ENCODE measurements at places on chromosomes 4 and X.
A peak's percentile ranks its signal among the peaks of the same experiment; 100 is the strongest.

- DNase-seq: no peak
Observed at GRCh38 chr4:170243662-170244288, 154.0 kb upstream of the AADAT start.

- no peak for DNase-seq
Observed at GRCh38 chr4:7827566-7827965, 112.1 kb downstream of the AFAP1 start.

DNA sequence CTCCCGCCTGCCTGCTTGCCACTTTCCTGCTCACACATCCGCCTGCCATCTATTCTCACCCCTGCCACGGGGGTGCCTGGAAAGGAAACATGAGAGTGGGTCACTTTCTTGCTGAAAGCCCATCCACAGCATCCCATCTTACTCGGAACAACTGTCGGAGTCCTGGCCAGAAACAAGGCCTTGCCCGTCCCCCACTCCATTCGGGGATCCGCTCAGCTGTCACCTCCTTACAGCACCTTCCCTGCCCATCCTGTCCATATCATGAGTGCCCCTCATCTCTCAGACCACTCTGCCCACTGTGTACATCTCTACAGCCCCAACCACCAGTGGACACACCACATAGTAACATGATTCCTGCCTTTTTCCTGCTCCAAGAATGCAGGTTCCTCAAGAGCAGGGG lies 6.4 kb downstream of the EVC2 start:
- DNase-seq: no peak

DNA sequence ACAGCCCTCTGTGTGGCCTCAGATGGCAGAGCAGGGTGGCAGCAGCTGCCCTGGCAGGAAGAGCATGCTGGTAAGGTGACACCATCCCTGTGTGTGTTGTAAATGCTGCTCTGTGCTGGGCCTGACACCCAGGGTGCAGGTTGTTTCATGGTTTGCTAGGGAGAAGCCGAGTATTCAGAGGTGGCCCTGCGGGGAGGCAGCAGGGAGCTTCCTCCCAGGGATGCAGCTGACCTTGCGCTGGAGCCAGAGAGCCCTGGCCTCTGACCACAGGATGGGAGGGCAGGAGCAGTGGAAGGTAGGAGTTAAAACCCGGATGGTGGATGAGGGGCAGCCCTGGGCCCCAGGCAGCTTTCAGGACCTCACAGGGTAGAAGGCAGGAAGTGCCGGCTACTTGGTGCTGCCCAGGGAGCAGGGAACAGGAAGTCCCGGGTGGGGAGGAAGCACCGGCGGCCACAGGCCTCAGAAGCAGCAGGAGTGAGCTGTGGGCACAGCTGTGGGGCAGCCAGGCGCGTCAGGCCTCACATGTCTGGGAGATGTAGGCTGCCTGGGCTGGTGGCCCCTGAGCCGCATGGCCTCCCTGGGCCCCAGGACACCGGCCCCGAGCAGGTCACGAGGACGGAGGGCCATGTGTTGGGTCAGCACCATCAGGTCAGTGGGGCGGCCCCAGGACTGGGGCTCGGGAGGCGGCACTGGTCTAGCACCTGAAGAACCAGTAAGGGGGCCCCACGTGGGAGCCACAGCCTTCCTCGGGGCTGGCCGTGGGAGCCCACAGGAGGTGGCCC lies 19.1 kb downstream of the SH3BP2 start:
- peak; percentile 45 for DNase-seq

DNA sequence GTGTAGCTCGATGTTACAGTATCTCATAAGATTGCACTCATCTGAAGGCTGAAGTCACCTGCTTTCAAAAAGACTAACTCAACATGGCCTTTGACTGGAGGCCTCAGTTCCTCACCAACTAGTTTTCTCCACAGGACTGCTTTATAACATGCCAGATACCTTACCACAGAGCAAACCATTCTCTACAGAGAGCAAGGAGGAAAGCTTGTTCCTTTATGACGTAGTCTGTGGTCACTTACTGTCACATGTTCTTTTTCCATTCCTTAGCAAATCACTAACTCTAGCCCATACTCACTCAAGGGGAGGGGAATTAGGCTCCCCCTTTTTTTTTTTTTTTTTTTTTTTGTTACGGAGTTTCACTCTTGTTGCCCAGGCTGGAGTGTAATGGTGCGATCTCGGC lies 3.2 kb downstream of the THAP9 start:
- DNase-seq: no peak

GRCh38 chr4:7680731-7681130 lies 246.0 kb upstream of the PSAPL1 start:
- DNase-seq: no peak

GRCh38 chr4:112170451-112170993 lies 25.3 kb downstream of the FAM241A start:
- DNase-seq: no peak

- no peak for DNase-seq
Observed at GRCh38 chr4:113209153-113209552, 159.7 kb downstream of the ANK2 start.

- no peak for DNase-seq
Observed at GRCh38 chr4:151475035-151475714, 66.2 kb downstream of the FHIP1A start.

DNA sequence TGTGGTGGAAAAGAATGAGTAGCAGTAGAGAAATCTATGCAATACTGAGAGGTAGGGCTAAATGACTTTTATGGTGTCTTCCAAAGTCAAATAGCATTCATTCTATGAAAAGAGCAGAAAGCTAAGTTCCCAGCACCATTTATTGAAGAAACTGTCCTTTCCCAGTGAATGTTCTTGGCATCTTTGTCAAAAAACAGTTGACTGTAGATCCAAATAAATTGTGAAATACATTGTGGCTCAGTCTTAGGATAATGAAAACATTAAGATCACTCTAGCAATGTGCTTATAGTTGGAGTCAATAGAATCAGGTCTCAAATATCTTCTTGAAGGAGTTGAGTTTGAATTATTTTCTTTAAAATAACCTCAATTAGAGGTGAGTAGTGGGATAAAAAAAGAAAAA lies 19.4 kb downstream of the AREG start:
- no peak for DNase-seq

DNA sequence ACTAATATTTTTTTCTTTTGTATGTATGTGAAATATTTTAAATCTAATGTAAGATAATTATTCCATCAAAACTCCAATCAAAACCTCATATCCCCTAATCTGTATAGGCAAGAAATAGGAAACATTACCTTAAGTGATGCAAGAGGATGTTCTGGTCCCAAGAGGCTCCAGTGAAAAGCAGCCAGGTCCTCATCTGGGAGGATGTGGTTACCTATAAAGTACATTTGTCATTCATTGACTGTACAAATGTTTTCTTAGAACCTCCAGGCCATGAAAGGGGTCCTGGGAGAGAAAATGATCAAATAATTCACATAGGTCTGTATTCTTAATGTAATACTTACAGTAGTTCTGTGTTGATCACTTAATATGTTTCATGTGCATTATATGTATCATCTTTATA lies 25.5 kb downstream of the FAM120C start:
- DNase-seq: no peak

DNA sequence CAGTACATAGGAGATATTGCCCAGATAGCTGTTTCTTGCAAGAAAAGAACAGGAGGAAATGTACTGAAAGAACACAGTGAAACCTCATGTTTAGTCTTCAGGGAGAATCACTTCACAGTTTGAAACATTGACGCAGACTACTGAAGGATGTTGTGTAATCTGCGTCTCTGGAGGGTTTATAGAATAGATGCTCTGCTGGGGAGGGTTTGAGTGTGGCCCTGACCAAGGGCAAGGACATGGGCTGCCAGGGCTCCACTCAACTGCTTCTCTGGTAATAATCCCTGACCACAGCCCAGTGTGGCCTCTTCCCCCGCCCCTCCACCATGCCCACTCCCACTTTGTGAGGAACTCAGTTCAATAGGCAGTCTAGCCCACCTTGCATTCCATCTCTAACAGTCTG lies 15.8 kb upstream of the ACE2 start:
- no peak for DNase-seq

DNA sequence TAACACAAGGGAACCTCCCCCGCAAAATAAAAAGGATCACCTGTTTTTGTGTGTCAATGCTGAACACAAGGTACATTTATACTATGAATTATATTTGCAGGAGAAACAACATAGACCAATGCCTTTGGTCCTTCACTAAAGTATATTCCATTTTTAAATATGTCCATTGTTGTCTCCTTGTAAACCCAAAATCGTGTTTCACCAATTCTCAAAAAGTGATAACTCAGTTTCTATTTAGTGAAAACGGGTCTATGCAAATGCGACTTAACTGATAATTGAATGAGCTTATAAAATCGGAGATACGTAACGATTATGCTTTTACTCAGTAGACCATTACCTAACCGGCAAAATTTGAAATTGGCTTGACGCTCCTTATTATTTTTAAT lies 2.1 kb downstream of the BRWD3 start:
- DNase-seq: no peak

- no peak for DNase-seq
Observed at GRCh38 chr4:45293335-45293734, 567.0 kb upstream of the GNPDA2 start.

DNA sequence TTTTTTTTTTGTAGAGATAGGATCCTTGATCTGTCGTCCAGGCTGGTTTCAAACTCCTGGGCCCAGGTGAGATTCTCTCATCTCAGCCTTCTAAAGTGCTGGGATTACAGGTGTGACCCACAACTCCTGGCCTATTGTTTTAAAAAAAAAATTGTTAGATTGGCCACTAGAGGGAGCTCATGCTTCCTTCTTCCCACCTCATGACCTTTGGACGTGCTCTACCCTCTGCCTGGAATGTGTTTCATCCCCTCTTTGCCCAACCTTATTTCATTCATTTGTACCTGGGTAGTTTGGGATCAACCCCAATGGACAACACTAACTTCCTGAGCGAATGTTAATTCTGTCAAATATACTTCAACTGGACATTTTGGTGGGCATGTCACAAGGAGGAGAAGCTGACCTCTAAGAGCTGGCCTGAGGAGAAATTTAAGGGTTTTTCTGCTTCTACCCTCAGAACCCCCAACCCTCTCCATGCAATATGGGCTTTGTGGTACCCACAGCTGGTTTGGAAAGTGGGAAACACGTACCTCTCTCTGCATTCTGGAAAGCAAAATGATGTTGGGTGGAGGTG lies 6.4 kb downstream of the PPEF2 start:
- peak; percentile 2 for DNase-seq

- no peak for DNase-seq
Observed at GRCh38 chr4:24731448-24731847, 63.9 kb upstream of the SOD3 start.

GRCh38 chrX:143455046-143455445 lies 62.2 kb downstream of the SPANXN3 start:
- DNase-seq: no peak
